Testis (tissue), 5 donors: ENCODE measurements at places on chromosomes 3 and 15.

DNA sequence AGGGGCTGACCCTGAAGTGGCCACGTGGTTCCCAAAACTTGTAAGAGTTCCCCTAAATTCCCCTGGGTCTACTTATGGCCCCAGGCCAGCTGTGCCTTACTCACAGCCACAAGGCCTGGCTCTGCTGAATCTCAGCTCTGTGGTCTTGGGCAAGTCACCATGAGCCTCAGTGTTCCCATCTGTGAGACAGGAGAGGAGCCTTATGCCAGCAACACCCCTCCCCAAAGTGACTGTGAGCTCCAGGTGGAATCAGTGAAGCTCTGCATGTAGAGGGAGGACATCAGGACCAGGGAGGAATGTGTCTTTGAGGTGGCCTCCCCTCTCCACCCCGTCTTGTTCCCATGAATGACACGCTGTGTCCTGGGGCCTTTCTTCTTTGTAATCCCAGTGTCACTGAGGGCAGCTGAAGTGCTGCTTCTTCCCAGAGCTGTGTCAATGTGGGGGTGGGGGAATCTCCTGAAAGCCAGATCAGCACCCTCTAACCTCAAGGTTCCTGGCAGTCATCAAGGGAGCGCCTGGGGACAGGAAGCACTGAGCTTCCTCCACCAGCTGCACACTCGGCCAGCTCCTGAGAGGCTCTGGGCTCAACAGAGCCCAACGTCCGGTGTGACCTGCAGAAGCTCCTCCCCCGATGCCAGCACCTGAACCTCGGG lies 258.9 kb downstream of the UACA start:
- peak; percentile 75 for DNase-seq

DNA sequence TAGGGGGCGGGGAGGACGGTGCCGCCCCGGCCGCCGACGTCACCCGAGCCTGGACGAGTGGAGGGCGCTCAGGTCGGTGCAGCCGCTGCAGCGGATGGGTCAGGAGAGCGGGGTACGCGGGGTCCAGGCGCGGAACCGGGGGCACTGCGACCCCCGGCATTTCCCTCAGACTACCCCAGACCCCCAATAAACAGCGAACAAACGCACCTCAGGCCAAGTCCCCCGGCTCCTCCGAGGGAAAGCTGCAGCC lies 78.9 kb downstream of the IQSEC1 start:
- DNase-seq, result peak; percentile 57

- DNase-seq, result no peak
Measured at GRCh38 chr15:57323299-57323805, 53.0 kb upstream of the CGNL1 start.

- DNase-seq, result no peak
Measured at GRCh38 chr3:63585927-63586326, 66.5 kb upstream of the SNTN start.

- DNase-seq, result peak; percentile 70
Measured at GRCh38 chr15:64905119-64905831, 6.4 kb upstream of the ANKDD1A start.

GRCh38 chr15:58203537-58203936 lies 65.4 kb downstream of the AQP9 start:
- no peak for DNase-seq

DNA sequence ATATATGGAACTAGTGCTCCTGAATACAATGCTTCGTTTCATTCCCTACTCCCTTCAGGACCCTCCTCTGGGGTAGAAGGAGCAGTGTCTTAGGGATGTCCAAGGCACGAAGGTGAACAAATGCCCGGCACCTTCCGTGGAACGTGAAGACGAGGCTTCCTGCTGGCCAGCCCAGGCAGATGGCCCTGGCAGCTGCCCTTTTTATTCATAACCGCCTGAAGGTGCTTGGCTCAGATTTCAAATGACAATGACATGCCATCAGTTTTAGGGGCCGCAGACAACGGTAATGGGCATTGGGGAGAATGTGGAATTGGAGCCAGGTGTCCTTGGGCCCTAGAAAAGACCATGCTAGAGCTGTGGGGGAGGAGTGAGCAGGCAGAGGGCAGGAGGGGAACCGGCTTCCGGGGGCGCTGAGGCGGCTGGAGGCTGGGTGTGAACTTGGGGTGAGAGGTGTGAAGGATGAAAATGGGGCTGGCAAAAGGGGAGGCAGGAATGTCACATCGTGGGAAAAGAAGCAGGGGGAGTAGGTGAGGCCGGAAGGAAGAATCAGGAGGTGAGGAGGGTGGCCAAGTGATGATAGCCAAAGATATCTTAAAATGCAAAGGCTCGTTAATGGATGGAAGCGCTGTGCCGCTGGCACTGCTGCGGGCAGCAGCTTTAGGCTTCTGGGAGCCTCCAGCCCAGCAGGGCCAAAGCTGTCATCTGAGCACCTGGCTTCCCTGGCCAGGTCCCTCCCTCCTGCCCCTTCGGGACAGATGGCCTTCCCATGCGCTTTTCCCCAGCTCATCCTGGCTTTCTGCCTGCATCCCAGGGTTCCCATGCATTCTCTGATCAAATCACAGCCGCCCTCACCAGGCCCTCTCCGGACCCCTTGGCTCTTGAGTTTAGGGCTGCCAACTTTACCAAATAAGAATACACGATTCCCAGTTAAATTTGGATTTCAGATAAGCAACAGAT lies 93.7 kb downstream of the TMEM266 start:
- DNase-seq, result no peak

DNA sequence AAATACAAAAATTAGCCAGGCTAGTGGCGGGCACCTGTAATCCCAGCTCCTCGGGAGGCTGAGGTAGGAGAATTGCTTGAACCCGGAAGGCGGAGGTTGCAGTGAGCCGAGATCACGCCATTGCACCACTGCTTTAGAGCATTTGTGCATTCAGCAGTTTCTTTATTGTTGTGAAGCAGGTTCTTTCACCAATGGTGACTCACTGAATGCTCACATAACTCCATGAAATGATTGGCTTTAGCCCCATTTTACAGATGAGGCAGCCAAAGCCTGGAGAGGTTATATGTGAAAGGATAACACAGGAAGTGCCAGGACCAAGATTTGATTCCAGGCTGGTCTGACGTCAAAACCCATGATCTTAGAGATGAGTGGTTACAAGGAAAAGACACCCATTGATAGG lies 195.2 kb downstream of the SLCO3A1 start:
- no peak for DNase-seq

GRCh38 chr15:33934396-33934795 lies 33.9 kb upstream of the CHRM5 start:
- no peak for DNase-seq

DNA sequence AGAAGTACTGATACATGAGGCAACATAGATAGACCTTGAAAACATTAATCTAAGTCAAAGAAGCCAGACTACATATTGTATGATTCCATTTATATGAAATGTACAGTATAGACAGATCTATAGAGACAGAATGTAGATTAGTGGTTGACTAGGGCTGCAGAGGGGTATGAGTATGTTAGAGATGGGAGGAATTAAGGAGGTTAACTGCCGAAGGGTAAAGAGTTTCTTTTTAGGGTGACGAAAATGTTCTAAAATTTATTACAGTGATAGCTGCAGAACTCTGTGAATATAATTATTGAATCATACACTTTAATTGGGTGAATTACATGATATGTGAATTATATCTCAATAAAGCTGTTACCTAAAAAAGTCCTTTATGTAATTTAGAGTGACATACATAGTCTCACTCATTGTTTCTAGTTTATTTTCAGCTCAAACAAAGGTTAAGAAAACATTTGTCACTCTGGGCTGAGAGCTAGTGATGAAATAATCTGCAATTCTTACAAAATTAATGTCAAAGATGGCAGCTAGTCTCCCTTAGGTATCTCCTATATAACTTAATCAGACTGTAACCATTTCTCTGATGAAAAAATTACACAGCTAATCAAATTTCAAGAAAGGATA lies 61.4 kb downstream of the DENND4A start:
- no peak for DNase-seq

DNA sequence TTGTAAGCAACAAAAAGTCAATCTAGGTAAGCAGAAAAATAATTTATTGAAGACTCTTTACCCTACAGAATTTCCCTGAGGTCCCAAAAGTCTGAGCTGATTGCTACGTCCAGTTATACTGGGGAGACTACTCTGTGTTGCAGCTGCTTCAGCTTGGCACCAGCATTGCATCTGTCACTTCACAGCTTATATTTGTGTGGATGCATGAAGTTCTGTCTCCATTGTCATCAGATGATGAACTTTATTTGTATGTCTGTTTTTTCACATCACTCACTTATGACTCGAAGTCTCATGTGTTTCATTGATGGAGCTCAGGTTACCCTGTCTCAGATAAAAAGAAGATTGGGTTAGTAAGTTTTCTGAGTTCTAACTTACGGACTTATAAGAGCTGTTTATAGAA lies 75.3 kb upstream of the LRRFIP2 start:
- no peak for DNase-seq

DNA sequence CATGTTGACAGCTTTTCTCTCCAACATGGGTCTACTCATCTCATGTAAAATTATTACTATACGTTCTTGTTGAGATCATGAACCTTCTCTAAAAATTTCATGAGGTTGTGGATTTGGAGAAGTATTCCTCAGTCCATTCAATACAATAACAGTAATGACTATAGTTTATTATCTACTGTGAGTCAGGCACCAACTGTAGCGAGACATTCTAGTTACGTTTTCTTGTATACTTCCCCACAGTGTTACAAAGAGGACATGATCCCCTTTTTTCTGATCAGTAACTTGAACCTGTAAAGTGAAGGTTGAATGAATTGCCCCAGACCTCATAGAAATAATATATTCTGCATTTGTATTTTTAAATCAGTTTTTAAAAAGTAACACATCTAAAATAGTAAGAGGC lies 76.4 kb downstream of the AKAP13 start:
- no peak for DNase-seq

DNA sequence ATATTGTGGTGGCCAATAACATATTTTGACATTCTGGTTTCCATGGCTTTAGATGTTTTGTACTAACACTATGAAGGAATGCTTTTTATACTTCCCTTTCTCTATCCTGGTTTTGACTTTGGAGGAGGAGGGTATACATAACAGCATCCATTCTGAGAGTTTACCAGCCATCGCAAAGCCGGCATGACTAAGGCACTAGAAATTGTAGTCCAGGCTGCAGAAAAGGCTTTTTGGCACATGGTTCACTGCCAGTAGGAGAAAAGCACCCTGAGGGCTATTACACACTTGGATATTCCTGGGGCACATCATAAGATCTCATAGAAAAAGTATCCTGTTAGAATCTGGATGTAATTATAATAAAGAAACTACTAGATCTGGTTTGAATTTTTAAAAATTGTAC lies 101.8 kb downstream of the STT3B start:
- DNase-seq, result no peak

GRCh38 chr3:44125882-44126281 lies 115.8 kb upstream of the TOPAZ1 start:
- DNase-seq, result no peak

GRCh38 chr3:190722181-190722905 lies 140.2 kb downstream of the GMNC start:
- DNase-seq, result no peak

- DNase-seq, result peak; percentile 47
Measured at GRCh38 chr3:49158103-49158709, 7.9 kb downstream of the CCDC71 start.

- DNase-seq, result no peak
Measured at GRCh38 chr3:152399374-152399773, 130.6 kb downstream of the MBNL1 start.

GRCh38 chr3:45488591-45488990 lies 100.2 kb downstream of the LARS2 start:
- no peak for DNase-seq

GRCh38 chr3:183513046-183513706 lies 42.3 kb downstream of the KLHL6 start:
- no peak for DNase-seq

DNA sequence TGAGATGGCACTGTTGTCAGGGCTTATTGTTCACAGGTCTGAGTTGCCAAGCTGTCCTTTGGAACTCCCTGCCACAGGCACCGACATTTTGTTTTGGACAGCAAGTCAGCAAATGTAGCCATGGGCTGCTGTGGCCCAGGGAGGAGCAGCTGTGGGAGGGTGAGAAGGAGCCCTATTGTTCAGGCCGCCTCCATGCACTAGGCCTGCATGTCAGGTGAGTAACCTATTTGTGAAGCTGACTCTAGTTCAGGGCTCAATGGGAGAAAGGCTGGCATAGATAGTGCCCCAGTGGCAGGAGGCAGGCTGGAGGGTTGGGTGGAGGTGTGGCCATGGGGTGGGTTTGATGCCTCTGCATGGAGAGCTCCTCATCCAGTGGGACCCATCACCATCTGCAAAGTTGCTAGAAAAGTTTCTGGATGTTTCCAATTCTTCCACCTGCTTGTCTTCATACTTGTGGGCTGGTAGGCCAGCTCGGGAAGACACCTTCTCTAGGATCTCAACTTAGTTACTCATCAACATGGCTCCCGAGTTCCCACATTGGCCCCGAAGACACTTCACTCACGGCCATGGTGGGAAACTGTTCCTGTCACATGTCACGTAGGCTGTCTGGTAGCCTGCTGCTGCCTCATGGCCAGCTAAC lies 19.5 kb downstream of the AMOTL2 start:
- no peak for DNase-seq

GRCh38 chr3:16477056-16477455 lies 36.4 kb downstream of the RFTN1 start:
- DNase-seq, result no peak

DNA sequence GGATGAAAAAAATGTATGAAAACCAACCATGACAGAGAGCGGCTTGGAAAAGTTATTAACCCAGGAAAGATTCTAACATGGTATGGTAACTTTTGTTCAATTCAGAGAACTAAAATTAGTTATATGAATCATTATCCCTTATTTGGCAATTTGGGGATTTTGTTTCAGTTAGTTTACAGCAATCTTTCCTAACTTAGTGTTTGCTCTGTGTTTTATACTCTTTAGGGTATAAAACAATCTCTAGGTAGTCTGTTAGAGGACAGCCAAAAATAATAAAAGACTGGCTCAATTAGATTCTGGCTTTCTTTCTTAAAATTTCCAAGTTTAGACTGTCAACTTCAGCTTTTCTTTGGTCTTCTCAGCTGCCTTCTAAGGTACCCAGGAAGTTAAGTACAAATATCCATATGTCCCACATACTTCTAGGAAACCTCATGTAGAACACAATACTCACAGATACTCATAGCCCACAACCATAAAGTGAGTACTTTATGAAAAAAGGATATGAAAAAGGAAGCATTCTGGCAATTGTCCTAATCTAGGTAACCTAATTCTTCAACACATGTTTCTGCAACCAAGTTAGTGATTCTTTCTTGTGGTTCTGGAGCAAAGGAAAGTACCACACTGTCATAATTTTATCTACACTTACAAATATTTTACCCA lies 849.3 kb downstream of the ROBO1 start:
- no peak for DNase-seq

GRCh38 chr3:190709351-190709773 lies 153.1 kb downstream of the GMNC start:
- DNase-seq, result no peak

- DNase-seq, result no peak
Measured at GRCh38 chr15:89826671-89827655, 12.3 kb upstream of the ANPEP start.

GRCh38 chr3:129018751-129019150 lies 17.6 kb downstream of the EFCC1 start:
- no peak for DNase-seq
